ENCODE measurements at places on chromosomes 12 and 14. TPM values are rescaled to one million over a fixed set of nuclear protein-coding genes. Genes with fewer than 3 reads are reported as not detected.

Gene ZNF385A
- total RNA-seq: 20.1 TPM

Gene CFAP54
- total RNA-seq: 1.6 TPM

Gene TAS2R7
- total RNA-seq: not detected

Gene CLEC9A
- total RNA-seq: not detected

Gene PRH2
- not detected for total RNA-seq

Gene SAMD15
- 2.6 TPM for total RNA-seq

Gene CATSPERB
- not detected for total RNA-seq

Gene AQP6
- not detected for total RNA-seq

Gene PLEK2
- 27.6 TPM for total RNA-seq

Gene PTGER2
- 1.5 TPM for total RNA-seq

Gene ZFHX2
- 1.7 TPM for total RNA-seq

Gene CLEC1A
- not detected for total RNA-seq

Gene NPAS3
- not detected for total RNA-seq

Gene B3GNT4
- total RNA-seq: 0.63 TPM

Gene RNASE7
- total RNA-seq: not detected

Gene G2E3
- 17.1 TPM for total RNA-seq

Gene JAG2
- 24.5 TPM for total RNA-seq

Gene PUS1
- total RNA-seq: 53.0 TPM

Gene PTPRR
- total RNA-seq: 0.17 TPM

Gene NPFF
- not detected for total RNA-seq

Gene CMKLR1
- not detected for total RNA-seq

Gene TCL1B
- not detected for total RNA-seq

Gene LRRC43
- total RNA-seq: 0.17 TPM

Gene PZP
- total RNA-seq: not detected

Gene ACSS3
- not detected for total RNA-seq

Gene SMIM41
- not detected for total RNA-seq

Data from A549 treated with CpdA at 1 μM for 4 hours (cell line).